ENCODE measurements at places on chromosomes 13 and 19. TPM values are rescaled to one million over a fixed set of nuclear protein-coding genes. Genes with fewer than 3 reads are reported as not detected.

- peaks cover 35% of the 10 kb centered on the region for H3K4me1 ChIP-seq
- H3K36me3 ChIP-seq = no peaks in the 10 kb centered on the region
- H3K27ac ChIP-seq = no peak overlapping the region
- DNase-seq = no peak
- H3K4me3 ChIP-seq = no peak overlapping the region
These were observed 32.5 kb downstream of the LCP1 start for GRCh38 chr13:46149272-46150133.

The SERP2 gene
- 3.4 TPM for total RNA-seq

The ZNF20 gene
- 7.5 TPM for total RNA-seq

- peaks cover 3% of the 10 kb centered on the region for H3K4me1 ChIP-seq
- no peak overlapping the region for H3K27ac ChIP-seq
- H3K27me3 ChIP-seq = peaks cover 23% of the 10 kb centered on the region
- no peak for DNase-seq
These were observed 629.7 kb downstream of the LIG4 start for GRCh38 chr13:107585469-107586180.

The C19orf38 gene
- total RNA-seq = 0.78 TPM

GRCh38 chr13:90806016-90806615 is 541.4 kb upstream of the MIR17HG start:
- H3K4me1 ChIP-seq = no peaks in the 10 kb centered on the region
- H3K36me3 ChIP-seq = no peaks in the 10 kb centered on the region
- no peak for DNase-seq
- H3K4me3 ChIP-seq = no peak overlapping the region

GRCh38 chr19:48616491-48617056 is 1.7 kb upstream of the FAM83E start:
- peaks cover 32% of the 10 kb centered on the region for H3K36me3 ChIP-seq
- peaks cover 39% of the 10 kb centered on the region for H3K4me1 ChIP-seq
- H3K27me3 ChIP-seq = no peaks in the 10 kb centered on the region
- peak overlapping the region; percentile 97 for H3K4me3 ChIP-seq
- H3K27ac ChIP-seq = peak overlapping the region; percentile 99

DNA sequence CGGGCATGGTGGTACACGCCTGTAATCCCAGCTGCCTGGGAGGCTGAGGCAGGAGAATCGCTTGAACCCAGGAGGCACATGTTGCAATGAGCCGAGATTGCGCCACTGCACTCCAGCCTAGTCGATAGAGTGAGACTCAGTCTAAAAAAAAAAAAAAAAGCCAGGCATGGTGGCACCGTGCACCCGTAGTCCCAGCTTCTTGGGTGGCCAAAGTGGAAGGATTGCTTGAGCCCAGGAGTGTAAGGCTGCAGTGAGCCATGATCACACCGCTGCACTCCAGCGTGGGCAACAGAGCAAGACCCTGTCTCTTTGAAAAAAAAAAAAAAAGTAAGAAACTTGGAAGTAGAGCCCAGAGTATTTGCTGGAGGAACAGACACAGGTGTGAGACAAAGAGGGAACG is 27.7 kb downstream of the CCDC8 start:
- H3K4me1 ChIP-seq = no peaks in the 10 kb centered on the region
- peaks cover 5% of the 10 kb centered on the region for H3K36me3 ChIP-seq
- H3K27ac ChIP-seq = no peak overlapping the region
- H3K27me3 ChIP-seq = no peaks in the 10 kb centered on the region

DNA sequence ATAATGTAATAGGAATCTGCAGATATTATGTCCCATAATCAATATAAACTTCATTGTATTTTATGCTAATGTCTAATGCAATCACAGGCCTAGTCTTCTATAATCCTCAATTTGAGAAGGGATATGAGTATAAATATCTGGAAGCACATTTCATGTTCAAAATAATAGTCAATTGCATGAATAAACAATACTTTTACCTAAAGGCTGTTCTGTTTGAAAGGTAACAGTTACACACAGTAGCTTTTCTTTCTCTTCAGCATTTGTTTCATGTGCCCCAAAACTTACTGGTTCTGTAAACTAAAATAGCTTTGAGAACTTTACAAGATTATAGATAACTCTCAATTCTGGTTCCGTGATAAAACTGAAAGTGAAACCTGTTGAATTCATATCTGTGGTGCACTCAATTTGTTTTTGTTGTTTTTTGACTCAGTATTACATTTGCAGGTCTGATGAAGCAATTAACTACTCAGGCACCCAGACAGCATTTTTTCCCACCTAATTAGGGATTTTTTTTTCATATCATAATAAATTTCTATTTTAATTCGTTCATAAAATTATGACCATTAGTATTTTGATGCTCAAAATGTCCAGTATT is 1193.8 kb downstream of the SLITRK1 start:
- no peak overlapping the region for H3K27ac ChIP-seq
- DNase-seq = no peak
- H3K27me3 ChIP-seq = no peaks in the 10 kb centered on the region
- H3K36me3 ChIP-seq = no peaks in the 10 kb centered on the region
- no peaks in the 10 kb centered on the region for H3K4me1 ChIP-seq

DNA sequence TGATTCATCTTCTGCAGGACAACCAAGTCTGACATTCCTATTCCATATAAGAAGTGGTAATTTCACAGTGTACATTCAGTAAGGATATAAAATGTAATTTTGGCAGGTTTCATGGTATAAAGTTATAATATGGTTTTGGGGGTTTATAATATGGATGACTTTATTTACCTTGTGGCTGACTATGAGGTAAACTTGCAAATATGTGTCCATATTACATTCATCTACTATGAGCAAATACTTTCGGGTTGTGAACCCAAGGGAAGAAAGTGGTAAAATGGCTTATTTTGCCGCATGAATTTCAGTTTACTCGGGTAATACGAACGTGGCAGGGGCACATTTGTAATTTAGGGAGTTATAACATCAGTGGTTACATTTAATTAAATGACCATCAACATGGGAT is 86.7 kb upstream of the TNFSF11 start:
- DNase-seq = no peak
- H3K4me3 ChIP-seq = no peak overlapping the region
- no peaks in the 10 kb centered on the region for H3K36me3 ChIP-seq
- no peaks in the 10 kb centered on the region for H3K4me1 ChIP-seq

DNA sequence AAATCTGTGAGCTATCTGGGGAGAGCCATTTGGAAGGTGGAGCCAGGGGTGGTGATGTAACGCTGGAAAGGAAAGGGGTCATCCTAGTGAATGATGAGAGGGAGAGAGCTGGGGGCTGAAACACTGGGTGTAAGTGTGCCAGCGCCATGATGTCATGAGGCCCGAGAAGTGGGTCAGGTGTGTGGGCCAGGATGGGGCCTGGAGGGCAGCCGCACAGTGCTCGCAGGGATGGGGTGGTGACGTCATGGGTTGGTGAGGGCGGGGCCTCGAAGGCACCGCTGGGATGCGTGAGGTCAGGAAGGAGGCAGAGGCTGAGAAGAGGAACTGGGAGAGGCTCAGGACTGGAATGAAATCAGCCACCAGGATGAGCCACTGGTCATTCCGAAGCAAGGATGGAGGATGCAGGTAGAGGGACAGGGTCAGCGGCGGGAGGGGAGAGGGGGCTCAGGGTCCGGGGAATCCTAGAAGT is 4.4 kb downstream of the CCDC61 start:
- peak overlapping the region; percentile 88 for H3K4me3 ChIP-seq
- no peaks in the 10 kb centered on the region for H3K36me3 ChIP-seq
- H3K27ac ChIP-seq = 0 out of 2 replicates have a peak overlapping the region, but pooled peaks have one; percentile 45
- DNase-seq = peak; percentile 87
- no peaks in the 10 kb centered on the region for H3K27me3 ChIP-seq
- H3K4me1 ChIP-seq = peaks cover 8% of the 10 kb centered on the region

DNA sequence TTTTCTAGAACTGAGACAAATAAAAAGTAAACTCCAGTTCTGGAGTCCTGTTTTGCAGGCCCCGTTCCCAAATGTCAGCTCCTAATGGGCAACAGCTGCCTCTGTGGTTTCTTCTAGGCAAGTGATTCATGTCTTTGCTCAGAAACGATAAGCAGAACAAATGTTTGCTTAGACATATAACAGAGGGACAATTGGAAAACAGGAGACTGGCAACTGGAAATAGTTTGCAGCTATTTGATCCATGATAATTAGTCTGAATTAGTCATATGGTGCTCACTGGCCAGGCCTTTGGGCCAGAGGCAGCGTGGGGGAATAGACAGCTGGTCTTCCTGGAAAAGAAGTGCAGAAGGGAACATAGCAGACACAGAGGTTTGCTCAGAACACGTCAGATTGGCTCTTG is 29.2 kb upstream of the TSHZ3 start:
- DNase-seq = no peak

GRCh38 chr13:50425772-50426171 is 410.5 kb downstream of the KCNRG start:
- H3K27ac ChIP-seq = no peak overlapping the region
- no peak for DNase-seq
- peaks cover 7% of the 10 kb centered on the region for H3K4me1 ChIP-seq
- no peak overlapping the region for H3K4me3 ChIP-seq
- no peaks in the 10 kb centered on the region for H3K36me3 ChIP-seq

The C13orf42 gene
- 24.5 TPM for total RNA-seq

The EDNRB gene
- total RNA-seq = 28.9 TPM

The DLL3 gene
- total RNA-seq = 15.6 TPM

DNA sequence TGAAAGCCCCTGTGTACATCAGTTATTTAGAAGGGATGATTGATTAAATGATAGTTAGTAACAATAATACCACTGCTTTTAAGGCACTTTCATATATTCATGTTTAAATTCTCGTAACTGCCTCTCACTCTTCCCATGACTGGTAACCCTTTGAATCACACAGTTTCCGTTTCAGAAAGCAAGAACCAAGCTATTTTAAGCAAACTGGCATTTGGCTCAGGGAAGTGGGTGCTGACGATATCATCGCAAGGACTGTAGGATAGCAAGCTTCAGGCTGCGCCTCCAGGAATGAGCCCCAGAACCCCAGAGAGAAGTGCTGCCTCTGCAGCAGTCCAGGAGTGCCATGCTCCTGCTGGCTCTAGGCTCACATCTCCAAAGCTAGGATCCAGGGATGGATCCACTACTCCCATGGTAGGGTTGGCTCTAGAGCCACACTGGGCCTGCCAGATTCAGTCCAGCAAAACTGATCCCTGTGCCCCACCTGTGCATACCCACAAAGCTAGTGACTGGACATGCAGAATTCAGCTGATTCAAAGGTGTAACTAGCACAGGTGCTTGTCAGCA is 313.5 kb downstream of the SLC7A1 start:
- no peak overlapping the region for H3K4me3 ChIP-seq
- H3K4me1 ChIP-seq = no peaks in the 10 kb centered on the region
- no peak for DNase-seq

GRCh38 chr13:31801088-31801487 is 61.8 kb downstream of the RXFP2 start:
- no peak for DNase-seq
- no peak overlapping the region for H3K4me3 ChIP-seq
- H3K4me1 ChIP-seq = no peaks in the 10 kb centered on the region

DNA sequence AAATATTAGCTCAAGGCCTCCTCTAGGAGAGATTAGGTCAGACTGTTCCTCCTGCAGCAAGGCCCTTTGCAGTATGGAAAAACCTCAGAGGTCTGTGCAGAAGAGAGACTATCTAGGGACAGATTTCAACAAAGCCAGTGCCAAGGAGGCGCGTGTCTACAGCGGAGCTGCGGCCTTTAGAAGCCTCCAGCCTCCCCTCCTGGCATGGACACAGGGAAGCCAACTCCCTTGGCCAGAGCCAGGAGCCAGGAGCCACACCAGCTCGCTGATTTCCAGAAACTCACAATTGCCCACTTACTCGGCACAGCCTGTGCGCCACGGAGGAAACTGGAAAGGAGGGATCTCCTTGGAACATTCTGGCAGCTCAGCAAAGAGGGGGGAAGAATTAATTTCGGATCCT is 63.4 kb downstream of the INSR start:
- no peak for DNase-seq
- H3K27ac ChIP-seq = no peak overlapping the region
- H3K36me3 ChIP-seq = no peaks in the 10 kb centered on the region
- H3K4me3 ChIP-seq = no peak overlapping the region

The RAP2A gene
- 35.3 TPM for total RNA-seq

- no peaks in the 10 kb centered on the region for H3K27me3 ChIP-seq
- no peaks in the 10 kb centered on the region for H3K36me3 ChIP-seq
- H3K4me1 ChIP-seq = no peaks in the 10 kb centered on the region
- DNase-seq = no peak
These were observed 1268.2 kb downstream of the SLITRK1 start for GRCh38 chr13:82614086-82614485.

The KCNN1 gene
- 29.8 TPM for total RNA-seq

GRCh38 chr13:34627509-34628208 is 314.4 kb upstream of the NBEA start:
- DNase-seq = peak; percentile 29
- H3K4me1 ChIP-seq = peaks cover 3% of the 10 kb centered on the region
- no peaks in the 10 kb centered on the region for H3K36me3 ChIP-seq
- H3K4me3 ChIP-seq = no peak overlapping the region
- H3K27ac ChIP-seq = no peak overlapping the region
- H3K27me3 ChIP-seq = no peaks in the 10 kb centered on the region
